ENCODE measurements at places on chromosomes 12 and 14.
A peak's percentile ranks its signal among the peaks of the same experiment; 100 is the strongest.

- DNase-seq = no peak
Measured at GRCh38 chr12:127560041-127560478, 706.9 kb upstream of the TMEM132C start.

- no peak for DNase-seq
Measured at GRCh38 chr12:76144245-76144549, 59.7 kb upstream of the NAP1L1 start.

DNA sequence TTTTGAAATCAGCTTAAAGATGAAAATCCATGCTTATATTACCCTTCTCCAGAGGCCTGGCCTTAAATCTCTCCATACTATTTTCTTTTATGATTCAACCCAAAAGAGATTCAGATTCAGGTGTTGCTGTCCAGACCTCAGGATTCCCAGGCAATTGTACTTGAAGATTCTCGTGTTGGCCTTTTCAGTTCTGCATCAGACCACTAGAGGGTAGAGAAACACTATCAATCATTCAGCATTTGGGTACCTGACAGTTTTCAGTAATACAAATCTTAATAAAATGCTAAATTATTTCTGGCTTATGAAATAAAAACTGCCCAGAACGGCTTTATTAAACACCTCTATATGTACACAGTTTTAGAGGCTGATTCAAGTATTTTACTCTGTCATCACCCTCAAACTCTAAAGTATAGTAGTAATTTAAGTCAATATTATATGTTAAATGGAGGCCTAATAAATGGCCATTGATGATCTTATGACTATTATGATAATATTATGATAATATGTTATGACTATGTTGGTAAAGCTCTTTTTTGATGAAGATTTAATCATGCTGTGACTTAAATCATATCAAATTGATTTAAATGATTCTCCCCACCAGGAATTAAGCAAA is 301.1 kb downstream of the DUSP6 start:
- DNase-seq = peak; percentile 70

GRCh38 chr12:990661-991349 is at the start of gene ERC1:
Gene ERC1, plus strand, starts transcription at chr12:991223. Its CDS starts 36,681 bp downstream, at chr12:1027904.
- DNase-seq = peak; percentile 77

- DNase-seq = no peak
Measured at GRCh38 chr12:8032242-8033152, at the start of gene FOXJ2. Gene FOXJ2, plus strand, starts transcription at chr12:8032716. Its CDS starts 7,117 bp downstream, at chr12:8039833.

- no peak for DNase-seq
Measured at GRCh38 chr14:103317251-103317650, 16.8 kb upstream of the EIF5 start.
